ENCODE measurements at places on chromosomes 4 and X.
A peak's percentile ranks its signal among the peaks of the same experiment; 100 is the strongest.

GRCh38 chrX:23888887-23889501, 18.7 kb downstream of the APOO start:
- DNase-seq = peak; percentile 44

DNA sequence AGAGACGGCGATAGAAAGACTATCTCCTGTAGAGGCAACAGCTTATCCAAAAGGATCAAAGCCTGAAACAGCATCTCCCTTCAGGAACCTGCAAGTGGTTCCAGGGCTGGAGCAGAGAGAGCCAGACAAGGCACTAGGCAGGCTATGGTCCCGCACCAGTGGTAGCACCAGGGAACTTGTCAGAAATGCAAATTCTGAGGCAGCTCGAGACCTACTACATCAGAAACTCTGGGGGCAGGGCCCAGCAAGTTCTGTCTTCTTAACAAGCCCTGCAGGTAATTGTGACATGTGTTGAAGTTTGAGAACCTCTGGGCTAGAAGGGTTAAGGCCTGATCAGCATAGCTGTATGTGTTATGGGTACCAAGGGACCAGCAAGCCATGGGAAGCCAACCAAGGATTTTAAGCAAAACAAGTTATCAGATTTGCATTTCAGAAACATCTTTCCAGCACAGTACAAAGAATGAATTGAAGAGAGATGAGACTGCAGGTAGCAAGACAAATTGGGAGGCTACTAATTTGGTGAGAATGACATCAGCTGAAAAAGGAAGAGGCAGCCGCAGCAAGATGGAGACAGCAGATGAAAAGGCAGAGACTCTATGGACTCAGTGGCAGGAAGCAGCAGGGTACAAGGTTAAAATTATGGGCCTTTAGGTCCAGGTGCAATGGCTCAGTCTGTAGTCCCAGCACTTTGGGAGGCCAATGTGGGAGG, 139.7 kb downstream of the TSPAN5 start:
- no peak for DNase-seq

GRCh38 chr4:84647312-84647884, 64.5 kb downstream of the CDS1 start:
- DNase-seq = peak; percentile 8

DNA sequence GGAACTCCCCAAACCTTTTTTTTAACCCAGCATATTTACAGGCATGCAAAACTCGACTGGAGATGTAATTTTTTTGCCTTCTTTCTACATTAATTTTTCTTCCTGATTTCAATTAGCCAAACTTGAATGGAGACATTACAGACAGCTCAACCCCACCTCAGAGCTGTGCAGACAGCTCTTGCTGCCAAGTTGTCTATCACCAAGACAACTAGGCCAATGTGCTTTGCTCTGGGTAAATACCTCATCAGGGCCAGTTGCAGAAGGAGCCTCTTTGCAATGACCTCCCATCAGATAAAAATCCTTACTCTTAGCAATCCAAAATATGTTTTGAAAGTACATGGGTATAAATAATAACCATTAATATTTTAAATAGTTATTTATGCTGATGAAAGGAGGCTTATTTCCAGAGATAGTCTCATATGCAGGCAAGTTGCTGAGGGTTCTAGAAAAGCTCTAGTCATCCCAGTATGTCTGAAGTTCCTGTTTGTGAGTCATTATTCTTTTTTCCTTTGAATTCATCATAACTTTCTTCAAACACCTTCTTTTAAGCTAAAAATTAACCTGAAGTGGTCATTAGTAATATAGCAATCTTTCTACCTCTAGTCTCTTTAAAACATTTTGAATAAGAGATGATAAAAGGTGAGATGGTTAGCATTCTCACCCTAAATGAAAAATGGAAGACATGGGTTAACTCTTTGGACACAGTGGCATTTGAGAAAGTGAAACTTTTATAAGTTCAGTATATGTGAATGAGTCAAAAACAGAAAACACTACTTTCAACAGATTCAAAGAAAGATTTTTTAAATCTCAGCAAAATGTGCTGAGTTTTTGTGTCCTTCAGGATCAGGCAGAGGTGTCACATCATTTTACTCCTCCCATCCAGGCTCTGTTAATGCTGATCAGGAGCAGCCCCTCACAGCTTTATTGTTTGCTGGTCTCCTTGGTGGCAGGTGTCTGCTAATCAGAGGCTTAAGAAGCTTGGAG, 475.5 kb upstream of the FGF16 start:
- no peak for DNase-seq

All from astrocyte of the spinal cord (primary cell).